NCI-H1417 (cell line): ENCODE measurements at places on chromosomes 4 and X.

GRCh38 chrX:42930951-42931350 is 153.0 kb upstream of the PPP1R2C start:
- DNase-seq, result no peak

- no peak for DNase-seq
Observed at GRCh38 chrX:69120476-69120875, 44.8 kb downstream of the PJA1 start.

DNA sequence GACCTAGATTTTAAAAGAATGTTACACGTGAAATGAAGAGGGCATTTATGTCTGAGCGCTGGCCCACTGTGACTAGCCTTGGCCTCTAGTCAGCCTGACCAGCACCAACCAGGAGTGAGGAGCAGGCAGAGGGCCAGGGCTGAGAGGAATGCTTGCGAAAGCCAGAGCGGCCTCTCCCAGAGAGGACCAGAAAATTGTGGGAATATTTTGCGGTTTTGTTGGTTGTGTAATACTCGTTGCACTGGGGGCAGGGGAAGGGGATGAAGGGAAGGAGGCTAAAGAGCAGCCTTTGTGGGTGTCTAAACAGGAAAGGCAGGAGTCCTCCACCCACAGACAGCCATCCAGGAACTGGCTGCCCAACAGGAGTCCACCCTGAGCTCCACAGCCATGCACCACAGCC is 3.8 kb downstream of the GABRE start:
- no peak for DNase-seq

- no peak for DNase-seq
Observed at GRCh38 chrX:45524296-45524695, 323.6 kb upstream of the DIPK2B start.

DNA sequence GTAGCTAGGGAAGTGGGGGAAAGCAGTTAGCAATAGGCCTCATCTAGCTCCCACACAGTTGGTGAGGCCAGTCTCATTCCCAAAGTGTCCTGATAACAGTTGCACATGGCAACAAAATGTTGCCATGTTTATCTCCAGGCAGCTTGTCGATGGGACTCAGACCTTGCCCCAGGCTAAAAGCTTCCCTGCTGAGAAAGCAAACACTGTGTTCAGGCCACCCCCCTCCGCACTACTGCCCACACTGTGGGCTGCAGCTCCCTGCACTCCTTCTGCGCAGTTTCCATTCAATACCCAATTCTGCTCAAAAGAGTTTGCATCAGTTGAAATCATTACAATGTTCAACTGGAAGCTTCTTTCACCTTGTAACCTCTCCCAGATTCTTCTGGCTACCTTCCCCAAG is 287.8 kb upstream of the GK2 start:
- DNase-seq, result no peak

DNA sequence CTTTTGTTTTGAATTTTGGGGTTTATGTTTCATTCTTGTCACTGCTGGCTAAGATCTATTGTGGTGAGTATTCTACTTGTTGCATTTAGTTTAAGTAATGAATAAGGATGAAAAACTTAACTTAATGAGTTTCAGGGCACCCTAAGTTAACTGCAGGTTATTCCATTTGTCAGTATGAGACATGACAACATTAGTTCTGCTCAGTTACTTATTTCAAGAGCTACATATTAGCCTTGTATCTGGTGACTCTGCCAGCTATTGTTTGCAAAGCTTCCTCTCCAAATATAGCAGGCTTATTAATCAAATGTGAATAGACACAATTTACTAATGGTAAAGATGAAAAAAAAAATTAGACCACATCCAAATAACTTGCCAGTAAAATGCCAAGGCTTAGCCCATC is 567.1 kb downstream of the IL15 start:
- no peak for DNase-seq

- DNase-seq, result no peak
Observed at GRCh38 chr4:81913427-81913879, 441.7 kb upstream of the RASGEF1B start.

GRCh38 chrX:131741103-131741581 is 197.3 kb downstream of the OR13H1 start:
- DNase-seq, result peak; percentile 89

DNA sequence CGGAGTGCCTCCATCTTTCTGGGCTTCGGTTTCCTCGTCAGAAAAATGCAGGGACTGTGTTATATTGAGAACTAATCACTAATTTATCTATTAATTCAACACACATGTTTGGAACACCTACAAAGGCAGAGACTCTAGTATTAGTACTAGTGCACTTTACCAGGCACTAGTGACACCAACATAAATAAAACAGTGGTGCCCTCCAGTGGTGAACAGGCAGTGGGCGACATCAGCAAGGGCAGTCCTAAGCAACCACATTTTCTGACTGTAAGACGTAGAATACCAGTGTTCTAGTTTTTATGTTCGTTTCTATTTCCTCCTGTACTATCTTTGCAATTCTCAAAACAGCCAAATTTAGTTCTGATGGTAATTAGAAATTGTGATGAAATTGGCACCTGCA is 69.1 kb upstream of the UCP1 start:
- DNase-seq, result peak; percentile 9

DNA sequence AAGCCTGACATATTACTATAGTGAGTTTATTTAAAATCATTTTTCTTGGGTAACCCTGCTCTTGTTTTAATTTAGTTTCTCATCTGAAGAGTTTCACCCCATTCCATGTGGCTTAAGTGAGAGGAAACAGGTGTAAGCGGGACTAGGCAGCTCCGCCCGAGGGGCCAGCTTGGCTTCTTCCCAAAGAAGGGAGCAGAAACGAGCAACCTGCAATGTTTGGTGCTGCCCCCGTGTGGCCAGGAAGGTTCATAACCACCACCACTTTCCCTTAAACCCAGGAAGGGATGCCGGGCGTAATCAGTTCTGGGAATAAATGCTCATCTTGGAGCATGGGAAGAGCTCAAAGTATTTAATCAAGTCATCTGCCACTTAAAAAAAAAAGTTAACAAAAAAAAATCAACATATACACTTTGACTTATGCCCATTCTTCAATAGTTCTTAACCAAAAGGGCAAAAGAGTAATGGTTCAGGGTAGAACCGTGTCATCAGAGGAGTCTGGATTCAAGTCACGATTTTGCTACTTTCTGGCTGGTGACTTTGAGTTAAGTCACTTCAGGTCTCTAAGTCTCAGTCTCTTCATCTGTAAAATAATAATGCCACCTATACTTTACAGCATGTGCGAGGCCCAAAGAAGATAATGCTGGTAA is 147.9 kb downstream of the NSUN7 start:
- DNase-seq, result peak; percentile 61

DNA sequence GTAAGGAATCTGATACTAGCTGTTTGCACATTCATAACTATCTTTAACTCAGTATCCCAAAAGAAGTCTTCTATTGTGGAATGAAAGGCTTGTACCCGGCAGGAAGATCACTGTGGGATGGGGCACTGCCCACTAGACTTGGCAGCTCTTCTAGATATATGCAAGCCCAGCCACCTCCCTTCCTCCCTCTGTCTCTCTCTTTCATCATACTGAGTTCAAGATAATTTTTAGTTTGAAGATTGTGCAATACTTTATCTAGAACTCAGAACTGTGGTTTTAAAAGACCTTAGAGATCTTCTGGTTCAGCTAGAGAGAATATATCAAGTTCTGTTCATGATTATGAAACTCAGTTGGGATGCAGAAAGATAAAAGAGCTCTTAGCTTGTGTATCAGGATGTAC is 22.5 kb upstream of the GPR34 start:
- DNase-seq, result no peak

GRCh38 chr4:8279321-8280157 is 10.0 kb downstream of the HTRA3 start:
- DNase-seq, result no peak

DNA sequence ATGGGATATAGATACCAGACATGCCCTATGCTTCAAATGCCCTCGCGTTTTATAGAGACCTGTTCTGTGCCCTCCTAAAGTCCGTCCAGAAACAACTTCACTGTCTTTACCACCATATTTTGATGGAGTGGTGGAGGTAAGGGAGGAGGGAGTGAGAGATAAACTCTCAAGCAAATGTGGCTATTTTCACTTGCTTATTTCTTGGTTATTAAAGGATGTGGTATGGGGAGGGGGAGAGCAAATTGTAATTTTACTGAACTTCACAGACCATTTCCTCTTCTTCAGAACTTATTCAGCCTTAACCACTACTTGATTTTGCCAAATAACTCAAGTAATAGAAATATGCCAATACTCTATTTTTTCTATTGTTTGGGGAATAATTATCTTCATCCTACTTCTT is 31.5 kb downstream of the GPR174 start:
- no peak for DNase-seq
